Stimulated activated CD4-positive, alpha-beta T cell treated with anti-CD3 and anti-CD28 coated beads, Interleukin-1b, Interleukin-23, amount 100 ng/mL, for 1 hour (primary cell): ENCODE measurements at places on chromosomes 12 and 14.

- DNase-seq: no peak
These were observed 28.8 kb upstream of the GZMB start for GRCh38 chr14:24662753-24663152.

DNA sequence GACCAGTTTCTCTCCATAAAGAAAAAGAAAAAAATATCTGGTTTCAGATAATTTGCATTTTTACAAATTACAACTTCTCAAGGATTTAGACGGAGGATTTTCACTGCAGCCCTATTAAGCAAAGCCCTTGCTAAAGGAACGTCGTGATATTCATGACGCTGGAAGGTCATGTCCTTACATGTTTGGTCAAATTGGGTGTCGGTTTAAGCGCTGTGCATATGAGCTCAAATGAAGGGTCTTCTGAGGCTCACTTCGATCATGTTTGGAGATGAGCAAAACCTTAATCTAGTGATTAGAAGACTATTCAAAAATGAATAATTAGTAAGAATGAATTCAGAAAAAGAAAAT lies 67.3 kb upstream of the USP15 start:
- DNase-seq: no peak

DNA sequence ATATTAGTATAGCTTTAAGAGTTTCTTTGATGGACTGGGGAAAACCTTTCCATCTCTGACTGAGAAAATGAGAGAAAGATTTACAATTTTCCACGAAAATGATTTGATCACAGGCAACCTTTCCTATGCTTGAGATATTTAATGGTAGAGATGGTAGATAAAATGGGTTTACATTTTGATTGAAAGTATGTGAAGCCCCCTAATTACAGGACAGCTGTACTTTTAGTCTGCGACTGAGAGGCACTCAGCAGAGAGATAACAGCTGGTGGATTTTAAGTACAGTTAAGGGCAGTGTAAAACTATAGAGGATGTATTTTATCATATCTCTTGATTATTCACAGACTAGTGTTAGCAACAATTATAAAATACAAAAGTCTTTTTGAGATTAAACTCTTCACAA lies 40.7 kb downstream of the C12orf50 start:
- DNase-seq: no peak

DNA sequence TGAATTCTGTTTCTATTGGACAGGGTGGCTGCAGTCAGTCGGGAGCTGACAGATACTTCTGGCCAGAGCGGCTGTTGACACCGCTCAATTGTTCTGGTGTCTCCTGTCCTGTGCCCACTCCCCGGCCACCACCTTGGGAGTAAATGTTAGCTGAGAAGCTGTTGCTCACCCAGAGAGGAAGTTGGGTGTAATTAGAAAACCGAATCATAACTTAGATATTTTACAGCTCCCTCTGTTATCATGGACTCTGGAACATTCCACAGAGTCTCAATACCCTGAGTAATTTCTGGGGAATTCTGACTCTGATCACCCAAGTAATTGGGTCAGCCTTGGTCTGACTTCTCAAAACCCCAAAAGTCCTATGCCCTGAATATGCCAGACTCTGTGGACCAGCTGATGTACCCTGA lies 58.3 kb upstream of the RFLNA start:
- DNase-seq: no peak

DNA sequence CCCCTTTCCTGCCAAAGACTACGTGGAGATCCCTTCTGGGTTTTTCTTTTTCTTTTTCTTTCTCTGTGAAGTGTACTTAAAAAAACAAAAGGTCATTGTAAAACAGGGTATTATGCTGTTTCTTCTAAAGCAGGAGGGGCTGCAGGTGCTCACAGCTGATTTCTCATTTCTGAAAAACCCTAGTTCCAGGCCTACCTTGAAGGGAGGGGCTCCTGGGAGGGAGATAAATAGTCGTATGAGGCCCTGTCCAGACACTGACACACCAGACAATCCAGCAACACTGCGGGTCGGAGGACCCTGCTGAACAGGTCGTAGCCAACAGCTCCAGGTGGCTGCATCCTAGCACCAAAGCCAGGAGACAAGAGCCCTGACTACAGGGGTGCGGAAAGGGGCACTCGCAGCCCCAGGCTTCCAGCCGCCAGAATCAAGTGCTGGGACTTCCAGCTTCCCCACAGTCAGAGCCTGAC lies 41.1 kb downstream of the PSMA6 start:
- DNase-seq: no peak

GRCh38 chr14:96130854-96131253 lies 73.8 kb upstream of the BDKRB2 start:
- DNase-seq: no peak

GRCh38 chr14:59320763-59321625 lies 132.5 kb downstream of the DAAM1 start:
- DNase-seq: no peak

DNA sequence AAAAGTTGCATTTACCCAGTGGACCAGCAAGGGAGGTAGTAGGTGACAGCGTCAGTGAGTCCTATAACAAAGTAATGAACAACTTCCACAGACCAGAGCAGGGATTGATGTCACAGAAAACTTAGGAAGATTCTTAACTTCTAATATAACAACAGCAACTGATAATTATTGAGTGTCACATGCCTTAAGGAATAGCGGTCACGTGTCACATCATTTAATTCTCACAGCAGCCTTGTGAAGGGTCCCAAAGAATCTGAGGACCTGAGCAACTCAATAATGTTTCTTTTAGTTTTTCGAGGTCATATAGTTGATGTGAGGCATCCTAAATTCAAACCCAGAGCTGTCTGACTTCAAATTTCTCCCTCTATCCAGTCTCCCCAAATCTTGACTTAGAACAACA lies 422.2 kb downstream of the EGLN3 start:
- no peak for DNase-seq

- DNase-seq: no peak
These were observed 4.4 kb downstream of the GPR19 start for GRCh38 chr12:12691549-12691948.

GRCh38 chr12:67193704-67194103 lies 75.5 kb upstream of the CAND1 start:
- DNase-seq: no peak

- no peak for DNase-seq
These were observed 32.0 kb upstream of the CDKN3 start for GRCh38 chr14:54364555-54365415.
